ENCODE measurements at places on chromosomes 13 and 19.

- peak; percentile 15 for DNase-seq
Observed at GRCh38 chr13:41411522-41411921, 45.8 kb upstream of the RGCC start.

GRCh38 chr19:48678201-48678600 lies 5.4 kb upstream of the NTN5 start:
- DNase-seq, result no peak

- no peak for DNase-seq
Observed at GRCh38 chr19:12720851-12721655, 2.7 kb downstream of the TNPO2 start.

DNA sequence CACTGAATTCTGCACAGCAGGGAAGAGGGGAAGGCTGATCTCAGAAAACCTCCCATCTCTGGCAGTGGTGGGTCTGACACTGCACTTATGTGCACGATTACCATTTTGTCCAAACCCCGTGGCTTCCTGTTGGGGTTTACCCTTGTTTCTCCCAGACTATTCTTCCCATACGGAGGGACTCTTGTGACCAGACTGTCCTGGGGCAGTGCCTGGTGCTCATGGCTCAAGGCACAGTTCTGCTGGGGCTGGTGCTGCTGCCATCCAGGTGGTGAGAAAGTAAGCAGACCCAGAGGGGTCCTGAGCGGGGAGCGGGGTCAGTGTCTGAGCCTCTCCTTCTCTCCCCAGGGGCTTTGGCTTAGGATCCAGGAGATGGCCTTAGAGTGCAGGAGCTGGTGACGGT lies 5.1 kb upstream of the SIGLEC9 start:
- DNase-seq, result no peak

- DNase-seq, result no peak
Observed at GRCh38 chr13:53092931-53093330, 64.3 kb downstream of the OLFM4 start.

DNA sequence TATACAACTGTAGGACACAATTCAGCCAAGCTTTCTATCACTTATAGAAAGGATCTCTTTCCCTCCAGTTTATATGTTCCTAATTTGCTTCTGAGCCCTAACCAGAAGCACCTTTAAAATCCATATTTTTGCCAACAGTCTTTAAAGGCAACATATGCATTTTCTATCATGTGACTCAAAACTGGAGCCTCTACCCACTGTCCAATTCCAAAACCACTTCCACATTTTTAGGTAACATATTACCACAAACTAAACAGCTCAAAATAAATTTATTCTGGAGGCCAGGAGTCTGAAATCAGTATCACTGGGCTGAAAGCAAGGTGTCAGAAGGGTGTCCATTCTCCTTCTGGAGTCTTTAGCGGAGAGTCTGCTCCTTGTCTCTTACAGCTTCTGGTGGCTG lies 15.9 kb upstream of the EFNB2 start:
- no peak for DNase-seq

DNA sequence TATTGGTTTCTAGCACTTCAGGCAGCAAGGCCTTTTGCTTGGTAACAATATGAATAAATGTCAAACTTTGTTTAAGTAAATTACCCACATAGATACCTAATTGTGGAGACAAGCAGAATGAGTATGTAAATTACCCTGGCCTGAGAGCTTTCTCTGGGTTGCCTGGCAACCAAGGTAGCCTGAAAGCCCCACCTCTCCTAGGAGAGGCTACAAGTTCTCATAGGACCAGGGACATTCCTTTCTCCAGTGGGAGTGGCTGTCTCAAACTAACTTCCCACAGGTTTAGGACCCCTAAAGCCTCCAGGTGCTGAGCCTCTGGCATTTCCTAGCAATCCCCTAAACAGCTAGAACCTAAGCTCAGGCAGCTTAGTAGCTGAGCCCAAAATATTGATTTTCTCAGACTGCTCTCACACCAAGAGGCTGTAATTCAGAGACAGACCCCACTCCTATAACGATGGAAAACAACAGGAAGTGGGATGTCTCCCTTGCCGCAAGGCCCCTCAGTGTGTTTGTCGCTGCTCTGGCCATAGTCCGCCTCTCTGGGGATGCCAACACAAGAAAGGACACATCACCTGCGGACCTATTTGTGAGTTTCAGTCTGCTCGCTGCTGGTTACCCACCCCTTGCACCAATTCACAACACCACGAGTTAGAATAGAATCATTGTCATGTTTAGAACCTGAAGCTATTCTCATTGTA lies 207.3 kb downstream of the DLEU7 start:
- DNase-seq, result peak; percentile 29

GRCh38 chr19:28869459-28869858 lies 343.5 kb downstream of the UQCRFS1 start:
- no peak for DNase-seq

DNA sequence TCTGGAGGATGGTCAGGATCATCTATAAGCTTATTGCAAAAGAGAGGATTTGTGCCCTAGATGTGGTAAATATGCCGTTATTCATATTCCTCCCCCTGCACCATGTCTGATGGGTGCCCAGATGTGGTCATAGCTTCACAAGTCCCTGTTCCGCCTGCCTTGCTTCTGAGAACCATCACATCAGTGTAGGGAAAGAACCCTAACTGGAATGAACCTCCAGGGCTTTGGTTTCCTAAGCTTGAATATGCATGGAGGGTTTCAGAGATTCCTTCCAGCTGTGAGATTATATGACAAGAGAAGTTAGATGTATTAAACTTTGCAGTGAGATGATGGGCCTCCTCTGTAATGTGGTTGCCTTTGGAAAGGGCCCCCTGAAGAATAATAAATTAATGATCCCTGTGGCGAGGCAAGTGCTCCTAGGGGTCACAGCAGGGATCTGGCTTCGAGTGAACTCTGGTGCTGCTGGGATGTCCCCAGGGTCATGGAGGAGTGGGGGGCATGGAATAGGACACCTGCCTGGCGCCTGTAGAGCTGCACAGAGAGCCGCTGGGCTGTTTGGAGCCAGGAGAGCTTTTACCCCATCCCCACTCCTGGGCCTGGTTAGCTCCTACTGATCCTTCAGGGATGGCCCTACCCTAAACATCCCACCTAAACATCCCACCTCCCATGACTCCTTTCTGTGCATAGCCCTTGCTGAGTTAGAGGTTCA lies 56.0 kb upstream of the IRS2 start:
- no peak for DNase-seq

DNA sequence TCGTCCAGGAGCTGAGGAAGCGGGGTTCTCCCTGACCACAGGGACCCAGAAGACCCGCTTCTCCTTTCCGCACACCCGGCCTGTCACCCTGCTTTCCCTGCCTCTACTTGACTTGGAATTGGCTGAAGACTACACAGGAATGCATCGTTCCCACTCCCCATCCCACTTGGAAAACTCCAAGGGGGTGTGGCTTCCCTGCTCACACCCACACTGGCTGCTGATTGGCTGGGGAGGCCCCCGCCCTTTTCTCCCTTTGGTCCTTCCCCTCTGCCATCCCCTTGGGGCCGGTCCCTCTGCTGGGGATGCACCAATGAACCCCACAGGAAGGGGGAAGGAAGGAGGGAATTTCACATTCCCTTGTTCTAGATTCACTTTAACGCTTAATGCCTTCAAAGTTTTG lies 18.9 kb downstream of the VASP start:
- no peak for DNase-seq

- DNase-seq, result no peak
Observed at GRCh38 chr13:59745392-59745788, 418.3 kb downstream of the DIAPH3 start.

GRCh38 chr13:107066355-107066754 lies 498.4 kb upstream of the ARGLU1 start:
- no peak for DNase-seq

- no peak for DNase-seq
Observed at GRCh38 chr13:74443631-74444030, 309.4 kb upstream of the KLF12 start.

DNA sequence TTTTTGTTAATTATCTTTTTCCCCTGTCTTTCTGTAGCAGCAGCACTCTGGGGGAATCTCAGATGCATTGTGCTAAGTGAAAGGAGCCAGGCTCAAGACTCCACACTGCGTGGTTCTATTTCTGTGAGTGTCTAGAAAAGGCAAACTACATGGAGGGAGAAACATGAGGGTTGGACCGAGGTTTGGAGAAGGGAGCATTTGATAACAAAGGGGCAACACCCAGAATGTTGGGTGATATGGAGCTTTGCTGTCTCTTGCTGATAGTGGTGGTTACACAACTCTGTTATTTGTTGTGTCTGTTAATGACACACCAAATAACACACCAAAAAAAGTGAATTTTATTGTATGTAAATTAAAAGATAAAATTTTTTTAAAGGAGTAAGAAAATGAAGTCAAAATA lies 107.8 kb downstream of the COL4A2 start:
- no peak for DNase-seq

- DNase-seq, result no peak
Observed at GRCh38 chr13:51370116-51370515, 30.6 kb downstream of the SERPINE3 start.

GRCh38 chr13:25478186-25478585 lies 106.4 kb downstream of the ATP8A2 start:
- no peak for DNase-seq
